Mesenteric fat pad (tissue), 1 donor: ENCODE measurements at places on chromosomes 5 and 9. TPM values are rescaled to one million over a fixed set of nuclear protein-coding genes. Genes with fewer than 3 reads are reported as not detected.
A peak's percentile ranks its signal among the peaks of the same experiment; 100 is the strongest.

- DNase-seq: no peak
Measured at GRCh38 chr5:38456657-38457399, 99.6 kb downstream of the LIFR start.

DNA sequence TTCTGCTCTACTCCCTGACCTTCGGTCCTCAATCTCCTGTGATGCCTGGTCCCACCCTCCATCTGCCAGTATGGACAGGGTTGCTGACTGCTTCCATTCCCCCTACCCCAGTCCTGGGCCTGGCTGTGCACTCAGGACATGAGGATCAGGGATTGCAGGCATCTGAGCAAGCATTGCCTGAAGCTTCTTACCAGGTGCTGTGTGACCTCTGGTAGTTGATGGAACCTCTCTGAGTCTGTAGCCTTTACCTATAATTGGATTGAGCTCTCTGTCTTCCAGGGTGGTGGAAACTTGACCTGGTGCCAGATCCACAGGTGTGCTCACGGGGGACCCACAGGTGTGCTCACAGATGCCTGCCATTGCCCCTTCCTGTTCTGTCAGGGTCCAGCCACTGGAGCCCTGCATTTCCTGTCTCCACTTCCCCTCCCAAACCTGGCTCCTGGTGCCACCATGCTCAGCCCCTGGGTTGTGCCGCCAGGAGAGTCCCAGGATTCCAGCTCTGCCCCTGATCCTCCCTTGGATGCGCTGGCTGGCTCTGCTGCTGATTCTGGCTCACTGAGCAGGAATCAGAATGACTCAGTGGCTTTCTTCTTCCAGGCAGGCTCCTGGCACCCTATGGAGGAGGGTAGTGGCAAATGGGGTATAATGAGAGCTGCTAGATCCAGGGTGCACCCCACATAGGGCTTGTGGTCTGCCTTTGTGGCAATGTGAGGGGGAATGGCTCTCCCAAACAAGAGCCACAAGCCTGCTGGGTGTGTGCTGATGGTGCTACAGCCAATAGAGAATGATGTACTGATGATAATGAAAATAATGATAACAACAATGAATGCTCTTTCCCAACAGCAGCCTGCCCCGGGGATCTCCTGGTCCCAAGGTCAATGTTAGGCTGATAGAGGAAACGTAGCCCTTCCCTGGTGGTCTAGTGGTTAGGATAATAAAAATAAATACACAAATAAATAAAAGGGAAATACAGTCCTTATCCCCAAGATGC is 35.2 kb upstream of the PSD2 start:
- no peak for DNase-seq

- DNase-seq: peak; percentile 91
Measured at GRCh38 chr5:132063090-132063911, 2.8 kb downstream of the IL3 start.

- no peak for DNase-seq
Measured at GRCh38 chr9:128358861-128359260, 12.3 kb upstream of the URM1 start.

DNA sequence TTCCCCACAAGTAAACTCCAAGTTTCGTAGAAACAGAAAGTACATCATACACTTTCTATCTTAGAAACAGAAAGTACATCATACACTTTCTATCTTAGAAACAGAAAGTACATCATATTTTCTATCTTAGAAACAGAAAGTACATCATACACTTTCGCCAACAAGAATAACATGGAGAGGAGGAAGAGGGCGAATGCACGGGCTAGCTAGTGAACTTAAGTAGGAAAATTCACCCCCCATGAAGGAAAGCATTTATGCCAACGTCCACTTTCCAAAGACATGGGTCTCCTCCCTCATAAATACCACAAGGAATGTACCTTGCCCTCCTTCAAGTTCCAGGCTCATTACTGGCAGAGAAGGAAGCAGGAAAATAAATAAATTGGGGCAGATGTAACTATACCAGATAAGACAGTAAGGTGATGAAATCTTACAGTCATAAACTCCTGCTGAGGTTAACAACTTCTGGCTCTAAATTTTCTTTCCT is 64.7 kb downstream of the FRMD3 start:
- no peak for DNase-seq

DNA sequence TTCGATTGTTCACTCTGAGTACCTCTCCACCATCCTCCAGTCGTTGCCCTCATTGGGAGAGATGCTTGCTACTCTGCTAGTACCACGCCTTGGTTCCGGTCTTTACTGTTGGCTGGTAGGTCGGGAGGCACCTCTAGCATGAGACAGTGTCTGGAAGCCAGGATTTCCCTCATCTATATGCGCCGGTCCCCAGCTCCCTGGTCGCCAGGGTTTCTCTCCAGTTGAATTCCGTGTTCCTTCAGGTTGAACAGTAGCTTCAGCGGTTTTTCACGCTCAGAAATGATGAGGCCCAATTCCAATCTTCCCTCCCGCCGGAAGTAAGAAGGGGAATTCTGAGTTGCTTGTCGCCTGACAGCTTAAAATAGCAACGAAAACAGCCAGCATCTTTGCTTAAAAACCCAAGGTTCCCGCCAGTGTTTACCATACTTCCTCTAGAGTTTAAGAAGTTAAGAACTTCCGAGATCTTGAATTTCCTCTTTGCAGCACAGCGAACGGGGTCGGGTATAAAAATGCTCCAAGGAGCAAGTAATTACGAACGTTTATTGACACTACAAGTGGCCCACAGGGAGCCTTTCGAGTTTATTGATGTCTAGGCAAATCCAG is 1.3 kb upstream of the ST8SIA4 start:
- DNase-seq: no peak

GRCh38 chr5:135295852-135296251 is 103.2 kb downstream of the MACROH2A1 start:
- no peak for DNase-seq

DNA sequence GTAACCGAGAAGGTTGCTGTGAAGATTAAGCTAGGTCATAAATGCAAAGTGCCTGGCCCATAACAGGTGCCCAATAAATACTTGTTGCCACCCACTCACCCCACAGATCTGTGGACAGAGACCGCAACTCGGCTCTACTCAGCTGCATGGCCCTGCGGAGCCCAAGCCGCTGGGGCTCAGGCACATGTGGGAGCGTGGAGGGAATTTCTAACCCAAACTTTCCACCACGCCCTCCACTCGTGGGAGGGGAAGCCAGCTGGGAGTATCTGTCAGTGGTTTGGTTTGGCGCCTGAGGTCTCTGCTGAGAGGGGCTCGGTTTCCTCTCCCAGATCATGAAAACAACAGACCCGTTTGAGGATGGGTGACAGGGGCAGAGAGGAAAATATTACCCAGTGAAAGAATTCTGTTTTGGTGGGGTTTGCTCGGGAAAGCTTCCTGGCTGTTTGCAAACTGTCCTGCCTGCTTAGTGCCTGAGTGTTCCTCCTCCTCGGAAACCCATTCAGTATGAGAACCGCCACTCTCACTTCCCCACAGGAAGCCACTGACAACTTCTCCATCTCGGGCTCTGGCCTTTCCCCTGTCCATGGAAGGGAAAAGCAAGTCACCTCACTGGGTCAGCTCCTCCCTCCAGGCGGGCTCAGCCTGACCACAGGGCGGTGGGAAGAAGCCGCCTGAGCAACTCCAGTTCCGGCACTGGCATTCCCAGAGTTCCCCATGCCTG is 60.1 kb downstream of the RGS3 start:
- no peak for DNase-seq

MOB3B gene
- 3.8 TPM for total RNA-seq

MAMDC4 gene
- 1.6 TPM for total RNA-seq

NME5 gene
- total RNA-seq: 0.71 TPM

ZNG1C gene
- 18.5 TPM for total RNA-seq

INSL4 gene
- total RNA-seq: not detected

BTNL3 gene
- 0.29 TPM for total RNA-seq

LHX6 gene
- 20.9 TPM for total RNA-seq
